ENCODE measurements at places on chromosomes 7 and 10. TPM values are rescaled to one million over a fixed set of nuclear protein-coding genes. Genes with fewer than 3 reads are reported as not detected.

DNA sequence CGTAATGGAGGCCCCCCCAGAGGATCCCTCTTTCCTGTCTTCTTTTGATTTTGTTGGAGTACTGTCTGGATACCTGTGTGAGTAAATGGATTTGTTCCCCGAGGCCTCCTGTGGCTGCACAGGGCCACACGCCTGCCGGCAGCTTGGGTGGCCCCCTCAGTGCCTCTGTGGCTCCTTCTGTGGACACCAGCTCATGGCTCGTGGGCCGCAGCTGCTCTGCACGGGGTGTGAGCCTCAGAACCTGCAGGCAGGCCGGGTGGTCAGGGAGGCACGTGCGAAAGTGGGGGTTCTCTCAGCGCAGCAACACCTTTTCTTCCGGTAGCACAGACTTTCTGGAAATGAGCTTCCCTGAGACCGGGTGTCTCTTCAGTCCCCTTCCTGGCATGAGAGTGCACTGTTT is 70.3 kb downstream of the WDR37 start:
- DNase-seq: no peak

GRCh38 chr7:107255602-107256001 is 86.8 kb downstream of the HBP1 start:
- no peak for DNase-seq

DNA sequence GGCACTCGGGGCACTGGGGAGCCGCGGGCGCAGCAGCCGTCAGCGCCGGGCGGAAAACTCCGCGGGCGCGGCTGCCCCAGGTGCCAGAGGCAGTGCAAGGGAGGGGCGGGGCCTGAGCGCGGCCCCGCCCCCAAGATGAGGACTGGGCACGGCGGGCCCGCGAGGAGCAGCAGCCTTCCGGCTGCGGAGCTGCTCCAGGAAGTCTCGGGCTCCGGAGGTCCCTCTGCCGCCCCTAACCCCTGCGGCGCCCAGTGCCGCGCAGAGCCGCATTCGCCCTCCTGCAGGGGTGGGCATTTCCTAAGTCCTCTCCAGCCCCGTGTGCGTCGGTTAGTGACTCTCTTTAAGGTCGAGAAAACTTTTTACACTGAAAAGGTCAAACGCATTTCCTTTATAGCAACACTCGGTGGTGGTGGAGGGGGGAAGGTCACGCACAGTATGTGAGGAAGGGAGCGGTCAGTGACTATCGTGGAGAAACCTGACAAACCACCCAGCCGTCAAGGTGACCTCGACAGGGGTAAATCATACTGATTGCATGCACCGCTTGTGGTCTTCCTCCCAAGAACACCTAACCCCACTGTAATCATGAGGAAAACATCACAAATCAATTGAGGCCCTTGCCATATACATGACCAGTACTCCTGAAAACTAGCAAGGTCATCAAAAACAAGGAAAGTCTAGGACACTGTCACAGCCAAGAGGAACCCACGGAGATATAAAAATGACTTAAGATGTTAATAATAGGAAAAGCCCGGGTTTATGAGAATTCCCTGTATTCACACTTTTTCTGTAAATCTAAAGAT is at the start of gene ANXA11:
Gene ANXA11 (minus strand): TSS at position 61 of the 800 bp plus-strand sequence. CDS start 32,676 bp downstream, outside the sequence.
- DNase-seq: peak; percentile 94

- DNase-seq: no peak
Measured at GRCh38 chr7:140231771-140232491, 55.1 kb upstream of the KDM7A start.

DNA sequence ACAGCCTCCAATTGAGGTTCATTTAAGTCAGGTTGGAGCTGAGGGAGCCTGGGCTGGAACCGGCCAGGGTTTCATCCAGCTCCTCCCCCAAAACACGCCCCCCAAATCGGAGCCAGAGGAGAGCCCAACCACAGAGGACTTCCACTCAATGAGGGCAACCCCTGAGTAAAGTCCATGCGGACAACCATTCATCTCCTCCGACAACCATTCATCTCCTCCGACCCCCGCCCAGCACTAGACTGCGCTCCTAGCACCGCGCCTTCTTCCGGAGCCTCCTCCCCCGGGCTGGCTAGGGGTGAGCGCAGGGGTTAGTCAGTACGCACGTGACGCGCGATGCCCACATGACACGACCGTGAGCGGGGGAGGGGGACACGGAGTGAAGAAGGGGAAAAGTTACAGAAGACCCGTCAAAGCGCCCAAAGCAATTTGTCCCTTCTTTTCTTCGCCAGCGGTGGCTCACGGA is 1.4 kb downstream of the MAGI2 start:
- DNase-seq: peak; percentile 92

DNA sequence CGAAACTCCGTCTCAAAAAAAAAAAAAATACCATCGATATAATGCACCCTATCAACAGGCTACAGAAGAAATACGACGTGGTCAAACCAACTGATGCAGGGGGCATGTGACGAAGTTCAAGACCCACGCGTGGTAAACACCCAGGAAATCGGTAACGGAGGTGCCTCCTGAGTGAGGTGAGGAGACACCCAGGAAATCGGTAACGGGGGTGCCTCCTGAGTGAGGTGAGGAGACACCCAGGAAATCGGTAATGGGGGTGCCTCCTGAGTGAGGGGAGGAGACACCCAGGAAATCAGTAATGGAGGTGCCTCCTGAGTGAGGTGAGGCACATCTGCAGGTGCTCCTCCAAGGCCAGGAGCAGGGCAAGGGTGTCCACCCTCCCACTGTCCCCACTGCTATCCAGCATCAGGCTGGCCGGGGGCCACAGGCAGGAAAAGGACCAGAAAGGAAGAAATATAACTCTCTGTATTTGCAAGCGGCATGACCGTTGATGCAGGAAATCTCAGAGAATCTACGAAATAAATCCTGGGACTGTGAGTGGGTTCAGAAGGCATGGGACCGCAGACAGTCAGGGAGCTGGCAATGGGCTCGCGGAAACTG is 10.7 kb upstream of the GPR146 start:
- no peak for DNase-seq

Gene ANXA8
- 39.5 TPM for total RNA-seq

DNA sequence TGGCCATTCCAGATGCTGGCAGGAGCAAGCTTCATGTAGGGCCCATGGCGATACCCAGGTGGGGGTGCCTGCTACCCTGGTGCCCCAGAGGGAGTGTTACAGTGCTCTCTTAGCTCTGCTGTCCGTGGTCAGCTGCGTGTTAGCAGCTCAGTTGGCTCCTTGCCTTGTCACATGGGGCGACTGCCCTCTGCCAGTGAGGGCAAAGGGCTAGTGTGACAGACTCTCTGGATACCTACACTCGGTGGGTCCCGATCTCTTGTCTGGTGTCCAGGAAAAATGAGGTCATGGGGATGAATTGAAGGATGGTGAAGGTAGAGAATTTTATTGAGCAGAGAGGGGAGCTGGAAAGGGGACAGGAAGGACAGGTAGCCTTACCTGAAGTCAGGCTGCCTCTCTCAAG is 152.2 kb downstream of the CYP26A1 start:
- DNase-seq: no peak

Gene LGI1
- total RNA-seq: not detected

Gene KIAA1217
- 23.5 TPM for total RNA-seq

Gene TMEM72
- not detected for total RNA-seq

- DNase-seq: no peak
Measured at GRCh38 chr10:88949912-88950837, 2.4 kb downstream of the ACTA2 start.

DNA sequence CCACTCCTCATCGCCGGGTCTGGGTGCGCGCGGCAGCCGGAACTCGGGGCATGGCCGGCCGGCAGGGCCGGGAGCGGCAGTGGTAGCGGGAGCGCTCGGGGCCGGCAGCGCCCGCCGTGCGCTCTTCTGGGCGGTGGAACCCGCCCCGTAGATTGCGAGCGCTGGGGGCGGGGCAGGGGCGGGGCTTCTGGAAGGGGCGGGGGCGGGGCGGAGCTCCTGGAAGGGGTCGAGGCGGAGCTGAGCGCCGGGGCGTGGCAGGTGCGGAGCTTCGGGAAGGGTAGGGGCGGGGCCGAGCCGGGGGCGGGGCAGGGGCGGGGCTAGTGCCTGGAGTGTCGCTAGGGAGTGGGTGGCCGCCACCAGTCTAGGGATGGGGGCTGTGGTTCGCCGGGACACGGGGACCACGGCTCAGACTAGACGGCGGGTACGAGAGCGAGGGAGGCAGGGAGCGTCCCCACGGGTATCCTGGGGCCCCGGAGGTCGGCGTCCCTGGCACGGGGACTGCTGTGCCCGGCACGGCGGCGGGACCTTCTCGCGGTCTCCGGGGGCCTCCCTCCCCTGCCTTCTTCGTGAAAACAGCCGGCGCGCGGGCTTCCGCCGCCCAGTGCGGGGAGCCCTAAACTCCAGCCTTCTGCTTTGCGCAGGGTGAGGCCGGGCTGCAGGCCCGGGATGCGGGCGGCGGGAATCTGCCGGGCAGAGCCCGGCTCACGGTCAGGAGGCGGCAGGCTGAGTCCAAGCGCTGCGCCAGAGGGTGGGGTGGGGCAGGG is at the start of gene STK32C:
Gene STK32C (minus strand): TSS at position 128 of the 764 bp plus-strand sequence. CDS start 117 bp downstream, at position 11.
- DNase-seq: peak; percentile 97

Gene CLRN3
- not detected for total RNA-seq

Gene UBN2
- total RNA-seq: 23.5 TPM

Gene GPR85
- total RNA-seq: 2.9 TPM

DNA sequence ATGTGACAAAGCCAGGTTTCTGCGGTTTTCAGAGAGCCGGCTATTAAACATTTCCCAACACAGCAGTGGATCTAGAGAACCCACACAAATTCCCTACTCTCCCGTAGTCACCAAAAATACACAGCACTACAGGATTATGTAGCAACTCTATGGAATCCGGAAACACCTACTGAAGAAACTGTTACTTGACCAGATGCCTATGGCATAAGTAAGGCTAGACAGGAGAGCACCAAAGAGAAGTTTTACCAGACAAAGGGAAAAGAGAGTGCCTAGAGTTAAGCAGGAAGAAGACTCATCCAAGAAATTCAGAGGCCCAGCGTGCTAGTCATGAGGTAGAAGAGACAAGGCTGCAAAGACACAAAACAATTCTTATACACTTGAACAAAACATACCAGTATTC is 321.1 kb downstream of the PARD3 start:
- DNase-seq: no peak

Gene CYP2C19
- total RNA-seq: not detected

DNA sequence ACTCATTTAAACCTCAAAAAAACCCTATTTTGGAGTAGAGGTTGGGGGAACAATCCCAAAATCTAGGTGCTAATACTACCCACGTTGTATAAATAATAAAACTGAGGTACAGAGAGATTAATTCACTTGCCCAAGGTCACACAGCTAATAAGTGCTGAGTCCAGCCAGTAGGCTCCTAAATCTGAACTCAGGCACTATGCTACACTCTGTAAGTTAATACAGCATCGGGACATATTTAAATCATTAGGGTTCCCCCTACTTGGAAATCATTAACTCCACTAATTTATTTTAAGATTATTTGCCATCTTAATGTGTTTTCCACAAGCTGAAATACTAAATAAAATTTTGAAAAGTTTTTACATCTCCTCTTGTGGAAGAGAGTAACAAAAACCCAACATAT is 24.2 kb downstream of the PIP4K2A start:
- no peak for DNase-seq

Gene SPACDR
- total RNA-seq: 1.8 TPM

DNA sequence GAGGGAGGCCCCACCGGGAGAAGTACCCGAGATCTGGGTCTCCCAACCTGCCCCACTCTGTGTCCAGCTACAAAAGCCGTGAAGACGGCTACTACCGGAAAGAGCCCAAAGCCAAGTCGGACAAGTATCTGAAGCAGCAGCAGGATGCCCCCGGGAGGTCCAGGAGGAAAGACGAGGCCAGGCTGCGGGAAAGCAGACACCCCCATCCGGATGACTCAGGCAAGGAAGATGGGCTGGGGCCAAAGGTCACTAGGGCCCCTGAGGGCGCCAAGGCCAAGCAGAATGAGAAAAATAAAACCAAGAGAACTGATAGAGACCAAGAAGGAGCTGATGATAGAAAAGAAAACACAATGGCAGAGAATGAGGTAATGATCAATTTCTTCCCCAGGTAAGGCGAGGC is 59.1 kb upstream of the PDCD4 start:
- DNase-seq: no peak

DNA sequence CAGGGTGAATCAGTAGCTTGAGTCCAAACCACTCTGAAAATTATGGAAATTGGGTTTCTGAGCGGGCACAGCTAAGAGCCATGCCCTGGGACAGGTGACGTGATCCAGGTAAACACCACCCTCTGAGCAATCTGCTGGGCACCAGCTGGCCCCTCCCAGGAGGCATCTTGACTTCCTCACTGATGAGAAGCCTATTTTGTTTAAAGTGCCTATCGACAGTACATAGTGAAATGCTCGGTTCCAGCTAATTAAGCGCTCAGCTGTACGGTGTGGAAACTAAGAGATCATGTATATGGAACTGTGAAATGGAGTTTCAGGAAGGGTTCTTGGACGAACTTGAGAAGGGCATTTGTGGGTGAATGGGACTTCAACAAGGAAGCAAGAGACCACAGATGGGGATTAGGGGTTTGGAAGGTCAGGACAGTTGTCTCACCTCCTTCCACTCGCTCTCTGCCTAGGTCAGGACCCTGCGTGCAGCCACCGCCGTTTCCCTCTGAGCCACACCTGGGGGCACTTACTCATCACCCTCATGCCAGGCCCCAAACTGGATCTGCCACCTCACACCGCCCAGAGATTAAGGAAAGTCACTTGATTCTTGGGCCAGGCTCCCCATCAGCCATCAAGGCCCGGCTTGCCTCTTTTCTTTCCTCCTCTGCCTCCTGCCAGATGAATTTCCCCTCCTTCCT is 3.2 kb downstream of the ITPRIP start:
- no peak for DNase-seq

GRCh38 chr10:59360605-59361405 is 1.5 kb downstream of the FAM13C start:
- no peak for DNase-seq

GRCh38 chr10:3563298-3563697 is 221.7 kb downstream of the KLF6 start:
- DNase-seq: no peak

- no peak for DNase-seq
Measured at GRCh38 chr10:29908962-29909361, 150.4 kb downstream of the JCAD start.

- DNase-seq: no peak
Measured at GRCh38 chr7:111392294-111392693, 170.0 kb downstream of the IMMP2L start.

GRCh38 chr10:19466709-19467108 is 349.5 kb upstream of the PLXDC2 start:
- no peak for DNase-seq
